Activated CD4-positive, alpha-beta T cell treated with anti-CD3 and anti-CD28 coated beads, Interleukin-2, amount 10 ng/mL, durations not matched to agents 7 days and 5 days (primary cell): ENCODE measurements at places on chromosomes 2 and 18. TPM values are rescaled to one million over a fixed set of nuclear protein-coding genes. Genes with fewer than 3 reads are reported as not detected.
A peak's percentile ranks its signal among the peaks of the same experiment; 100 is the strongest.

Gene IMP4
- 75.2 TPM for total RNA-seq

Gene MYCN
- total RNA-seq, result not detected

Gene NEUROD1
- total RNA-seq, result not detected

Gene FSHR
- not detected for total RNA-seq

Gene BCL11A
- total RNA-seq, result 0.04 TPM

Gene SLC5A6
- total RNA-seq, result 34.2 TPM

Gene SERPINB2
- total RNA-seq, result not detected

DNA sequence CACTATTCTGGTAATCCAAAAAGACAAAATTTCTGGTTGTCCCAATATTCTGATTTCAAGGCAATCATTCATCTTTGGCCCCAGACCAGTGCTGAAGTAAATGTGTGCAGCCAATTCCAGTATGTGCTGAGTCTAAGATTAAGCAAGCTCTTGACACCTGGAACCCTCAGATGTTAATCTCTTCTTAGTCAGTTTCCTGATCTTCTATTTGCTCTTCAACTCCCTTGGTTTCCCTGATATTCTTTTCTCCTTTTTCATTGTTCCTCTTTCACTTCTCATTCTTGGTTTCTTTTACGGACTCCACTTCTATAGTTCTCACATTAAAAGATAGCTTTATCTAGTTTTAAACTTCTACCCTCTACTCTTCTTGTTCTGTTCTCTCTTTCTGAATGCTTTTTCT lies 445.7 kb upstream of the FANCL start:
- DNase-seq, result no peak

- DNase-seq, result no peak
Observed at GRCh38 chr2:213021971-213022899, 129.2 kb downstream of the IKZF2 start.

DNA sequence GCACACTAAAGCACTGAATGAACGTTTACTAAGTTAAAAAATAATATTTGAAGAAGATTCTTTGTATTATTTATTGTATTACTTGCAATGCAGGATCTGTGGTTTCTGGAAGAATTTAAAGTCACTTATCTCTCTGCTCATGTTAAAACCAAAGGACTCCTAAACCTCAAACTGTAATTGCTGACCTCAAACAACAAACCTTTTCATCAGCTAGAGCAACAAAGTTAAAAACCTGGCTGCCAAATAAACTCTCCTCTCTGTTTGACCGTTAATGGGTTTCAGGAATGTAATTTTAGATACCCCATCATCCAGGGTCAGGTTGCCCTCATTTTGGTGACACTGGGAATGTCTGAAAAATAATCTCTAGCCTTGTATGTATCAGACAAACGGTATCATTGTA lies 239.1 kb downstream of the TGIF1 start:
- no peak for DNase-seq

GRCh38 chr18:58180738-58181353 lies 136.8 kb downstream of the NEDD4L start:
- peak; percentile 66 for DNase-seq

GRCh38 chr18:49666045-49666775 lies 104.4 kb downstream of the LIPG start:
- DNase-seq, result no peak

DNA sequence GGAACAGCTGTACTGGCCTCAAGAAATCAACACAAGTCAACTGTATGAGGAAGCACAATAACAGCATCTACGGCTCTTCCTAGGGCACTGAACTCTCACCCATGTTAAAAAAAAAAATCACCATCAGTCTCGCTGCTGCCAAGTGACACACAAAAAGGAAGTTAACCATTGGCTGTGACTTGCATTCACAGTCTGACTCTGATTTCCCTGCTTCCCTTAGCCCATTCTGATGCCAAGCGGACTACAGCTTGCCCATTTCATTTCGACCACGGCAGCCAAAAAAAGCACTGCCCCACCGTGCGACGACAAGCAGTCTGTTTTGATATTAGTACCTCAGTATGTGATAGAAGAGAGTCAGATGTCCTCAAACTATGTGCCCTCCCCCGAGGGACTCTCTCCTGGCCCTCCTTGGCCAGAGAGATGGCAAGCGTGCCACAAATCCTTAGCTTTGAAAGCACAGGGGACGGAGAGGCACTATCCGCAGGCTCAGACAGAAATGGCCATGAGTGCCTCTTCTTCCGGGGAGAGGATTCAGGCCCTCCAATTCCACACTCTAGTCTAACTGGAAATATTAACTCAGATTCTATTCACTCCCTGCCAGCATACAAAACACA lies 250.0 kb downstream of the TCF4 start:
- no peak for DNase-seq
